HCT116 (cell line): ENCODE measurements at places on chromosomes 12 and 14. TPM values are rescaled to one million over a fixed set of nuclear protein-coding genes. Genes with fewer than 3 reads are reported as not detected.

CCDC196 gene
- not detected for total RNA-seq

TEAD4 gene
- total RNA-seq, result 43.2 TPM

SSPN gene
- total RNA-seq, result 0.17 TPM

SERPINA12 gene
- total RNA-seq, result not detected

TMEM121 gene
- total RNA-seq, result 5.5 TPM

PLEKHD1 gene
- 1.2 TPM for total RNA-seq

DNA sequence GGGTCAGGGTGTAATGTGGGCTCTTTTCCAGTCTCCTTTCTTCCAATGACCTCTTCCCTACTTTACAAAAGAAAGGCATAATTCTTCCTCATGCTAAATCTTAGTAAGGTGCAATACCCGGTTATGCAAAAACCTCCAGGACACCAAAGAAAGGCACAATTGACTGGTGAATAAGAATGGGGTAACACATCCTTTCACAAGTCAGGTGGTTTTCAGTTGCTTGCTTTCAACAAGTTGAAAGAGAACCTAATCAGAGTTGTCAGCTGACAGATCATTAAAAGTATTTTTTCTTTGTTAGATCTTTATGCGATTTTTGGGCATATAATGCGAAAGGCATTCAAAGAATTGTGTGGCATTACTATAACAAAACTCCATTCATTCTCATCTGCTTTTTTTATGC is 1.3 kb upstream of the AEBP2 start:
- no peak for DNase-seq

GRCh38 chr14:68950111-68950510 is 29.0 kb downstream of the ACTN1 start:
- DNase-seq, result no peak

GRCh38 chr14:34930591-34931091 is 52.2 kb upstream of the SRP54 start:
- no peak for DNase-seq

- DNase-seq, result no peak
Measured at GRCh38 chr12:50686406-50686805, 77.5 kb upstream of the ATF1 start.

GRCh38 chr14:89507926-89508460 is 91.0 kb upstream of the FOXN3 start:
- peak; percentile 38 for DNase-seq

- DNase-seq, result no peak
Measured at GRCh38 chr12:16385782-16386646, 38.6 kb downstream of the MGST1 start.

GRCh38 chr12:24424889-24425600 is 475.6 kb upstream of the SOX5 start:
- no peak for DNase-seq

DNA sequence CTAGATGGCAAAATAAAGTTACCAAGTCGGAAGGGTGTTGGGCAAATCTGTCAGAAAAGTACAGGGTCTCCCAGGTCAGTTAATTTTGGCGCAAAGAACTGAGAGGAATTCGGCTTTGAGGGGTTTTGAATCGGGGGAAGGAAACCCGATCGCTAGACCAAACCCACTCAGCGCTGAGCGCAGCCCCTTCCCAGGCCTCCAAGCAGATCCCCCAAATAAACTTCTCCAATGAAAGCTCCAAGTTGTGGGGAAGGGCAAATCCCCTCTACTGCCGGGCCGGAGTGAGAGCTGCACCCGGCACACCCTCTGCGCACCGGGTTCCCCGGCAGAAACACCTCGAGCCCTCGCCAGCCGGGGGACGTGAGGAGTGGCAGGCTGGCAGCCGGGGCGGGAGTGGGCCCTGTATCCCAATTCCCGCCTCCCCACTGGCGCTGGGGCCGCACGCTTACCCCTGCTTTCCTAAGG is 441 bp downstream of the E2F7 start:
- DNase-seq, result no peak

GRCh38 chr12:78473136-78473535 is 391.4 kb upstream of the SYT1 start:
- no peak for DNase-seq

DNA sequence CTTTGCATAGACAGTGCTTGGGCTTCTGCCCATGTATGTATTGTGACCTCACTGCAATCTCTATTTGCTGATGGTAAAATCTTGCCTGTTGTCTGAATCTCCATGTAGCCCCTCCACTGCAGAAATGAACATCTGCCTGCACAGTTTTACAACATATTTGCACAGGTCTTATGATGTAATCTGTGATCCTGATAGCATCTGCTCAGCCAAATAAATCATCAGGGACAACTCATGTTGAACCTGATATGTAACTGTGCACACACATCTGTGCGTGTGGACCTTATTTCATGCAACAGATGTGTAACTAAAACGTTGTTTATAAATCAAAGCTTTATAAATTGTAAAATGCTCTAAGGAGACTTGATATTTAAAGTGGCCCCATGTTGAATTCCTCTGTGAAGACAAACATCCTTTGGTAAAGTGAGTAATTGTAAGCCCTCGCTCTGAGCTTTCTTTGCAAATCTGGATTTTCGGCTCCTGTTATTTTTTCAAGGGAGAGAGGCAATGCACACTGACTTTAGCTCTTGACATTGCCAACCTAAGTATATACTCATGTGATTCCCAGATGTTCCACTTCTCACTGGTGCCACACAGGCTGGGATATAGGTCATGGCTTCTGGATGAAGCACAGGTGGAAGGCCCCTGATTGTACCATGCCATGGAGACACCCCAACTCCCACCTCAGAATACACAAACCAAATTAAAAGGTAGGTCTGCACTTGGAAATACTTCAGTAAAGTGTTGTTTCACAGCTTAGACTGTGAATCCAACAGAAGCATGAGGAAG is 371.3 kb downstream of the GRIN2B start:
- no peak for DNase-seq
